ENCODE measurements at places on chromosomes 12 and 14. TPM values are rescaled to one million over a fixed set of nuclear protein-coding genes. Genes with fewer than 3 reads are reported as not detected.

ASIC1 gene
- total RNA-seq: 13.2 TPM

ZNF891 gene
- 0.23 TPM for total RNA-seq

OTX2 gene
- total RNA-seq: not detected

RERG gene
- total RNA-seq: 1.6 TPM

PPP4R4 gene
- total RNA-seq: 0.26 TPM

ASCL1 gene
- not detected for total RNA-seq

SLC6A15 gene
- total RNA-seq: 2.1 TPM

CNTN1 gene
- not detected for total RNA-seq

GDF3 gene
- total RNA-seq: not detected

Data from pericardium fibroblast (primary cell).